ENCODE measurements at places on chromosomes 16 and 17. TPM values are rescaled to one million over a fixed set of nuclear protein-coding genes. Genes with fewer than 3 reads are reported as not detected.

Gene FOXN1
- total RNA-seq: not detected

Gene TLCD2
- total RNA-seq: 2.0 TPM

Gene NPIPB13
- 0.58 TPM for total RNA-seq

Gene SPATA20
- 40.1 TPM for total RNA-seq

Gene BAHCC1
- 3.5 TPM for total RNA-seq

Gene KRTAP9-8
- not detected for total RNA-seq

Gene MEOX1
- not detected for total RNA-seq

Gene DCAF7
- total RNA-seq: 16.3 TPM

Gene CSH1
- total RNA-seq: not detected

Gene KRTAP2-3
- under 0.01 TPM for total RNA-seq

Gene KCNH6
- total RNA-seq: not detected

Gene CAVIN1
- total RNA-seq: 1,245 TPM

Gene CHCT1
- not detected for total RNA-seq

Gene CDH15
- under 0.01 TPM for total RNA-seq

Gene SLC5A2
- total RNA-seq: under 0.01 TPM

Gene RAB26
- total RNA-seq: 0.58 TPM

Gene OR3A3
- total RNA-seq: not detected

Gene EFNB3
- total RNA-seq: under 0.01 TPM

Gene UBE2Z
- 54.1 TPM for total RNA-seq

Gene C17orf50
- total RNA-seq: not detected

Gene TOM1L1
- total RNA-seq: 15.5 TPM

Gene FNDC8
- not detected for total RNA-seq

Gene CDRT15L2
- total RNA-seq: not detected

Gene GSDMA
- under 0.01 TPM for total RNA-seq

Gene C16orf89
- total RNA-seq: 1.1 TPM

Gene KRT9
- not detected for total RNA-seq

Gene SHBG
- total RNA-seq: 0.28 TPM

Gene CCT6B
- 0.38 TPM for total RNA-seq

Gene CSH2
- not detected for total RNA-seq

Gene ZFPM1
- total RNA-seq: 3.3 TPM

Gene CPHXL2
- not detected for total RNA-seq

Gene LCAT
- 8.5 TPM for total RNA-seq

Gene KCNJ2
- 3.9 TPM for total RNA-seq

Gene ALOX15
- not detected for total RNA-seq

Gene SPNS3
- not detected for total RNA-seq

Gene RCVRN
- total RNA-seq: not detected

Gene C1QTNF8
- not detected for total RNA-seq

Gene PPY
- not detected for total RNA-seq

Gene ZPBP2
- total RNA-seq: not detected

Gene NOG
- 0.77 TPM for total RNA-seq

Gene MYH3
- 0.38 TPM for total RNA-seq

Gene ARHGDIG
- not detected for total RNA-seq

Gene EVPL
- total RNA-seq: under 0.01 TPM

Measured in regular cardiac myocyte (primary cell).